ENCODE measurements at places on chromosomes 4 and X. TPM values are rescaled to one million over a fixed set of nuclear protein-coding genes. Genes with fewer than 3 reads are reported as not detected.

DNA sequence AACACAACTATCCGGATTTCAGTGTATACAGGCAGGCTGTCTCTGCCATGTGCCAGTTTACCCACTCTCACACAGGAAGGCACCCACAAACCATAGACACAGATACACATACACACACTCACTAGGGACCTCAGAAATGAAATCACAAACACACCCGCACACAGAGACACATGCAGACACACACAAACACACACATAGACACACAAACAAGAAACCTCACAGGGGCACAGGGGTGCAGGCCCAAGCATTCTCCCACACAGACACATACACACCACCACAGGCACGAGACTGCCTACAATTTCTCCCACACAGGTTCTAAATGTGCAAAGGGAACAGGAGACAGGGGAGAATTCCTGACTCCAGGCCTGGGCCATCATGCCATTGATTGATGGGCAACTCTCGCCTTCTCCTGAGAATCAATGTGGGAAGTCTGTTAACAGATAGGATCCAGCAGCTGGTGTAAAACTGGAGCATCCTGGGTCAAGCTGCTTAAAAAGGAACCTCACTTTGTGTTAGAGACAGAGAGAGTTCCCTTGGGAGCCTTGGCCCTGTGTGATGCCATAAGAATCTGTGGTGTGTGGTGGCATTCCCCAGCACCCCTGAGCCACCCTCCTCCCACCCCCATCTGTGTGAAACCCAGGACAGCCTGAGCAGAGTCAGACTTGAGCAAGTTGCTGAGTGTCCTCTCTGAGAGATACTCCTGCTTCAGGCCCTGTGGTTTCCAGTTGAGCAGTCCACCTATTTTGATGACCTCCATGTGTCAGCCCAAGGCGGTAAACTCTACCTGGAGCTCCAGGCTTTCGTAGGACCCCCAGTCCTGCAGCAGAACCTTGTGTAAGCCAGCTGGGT, 33.9 kb downstream of the NBDY start:
- H3K4me1 ChIP-seq: peaks cover 50% of the 10 kb centered on the region
- peak overlapping the region; percentile 99 for H3K27ac ChIP-seq
- H3K4me3 ChIP-seq: peak overlapping the region; percentile 83
- no peak for DNase-seq
- H3K27me3 ChIP-seq: no peaks in the 10 kb centered on the region

DNA sequence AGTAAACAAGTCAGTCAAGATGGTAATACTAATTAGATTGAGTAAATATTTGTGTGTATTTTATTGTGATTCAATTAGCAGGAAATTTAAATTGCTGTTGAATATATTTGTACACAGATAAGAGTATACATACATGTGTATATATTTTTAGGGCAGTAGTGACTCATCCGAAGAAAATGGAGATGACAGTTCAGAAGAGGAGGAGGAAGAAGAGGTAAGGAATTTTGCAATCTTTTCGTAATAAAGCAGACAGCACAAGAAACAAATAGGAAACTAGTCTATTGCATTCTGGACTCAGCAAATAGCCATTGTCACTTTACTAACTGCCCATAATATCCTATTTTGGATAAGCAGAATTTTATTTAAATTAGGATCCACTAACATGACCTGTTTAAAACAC, 6.6 kb downstream of the IBSP start:
- H3K4me1 ChIP-seq: no peaks in the 10 kb centered on the region
- H3K36me3 ChIP-seq: no peaks in the 10 kb centered on the region
- no peak overlapping the region for H3K4me3 ChIP-seq
- no peak overlapping the region for H3K27ac ChIP-seq
- no peak for DNase-seq

DNA sequence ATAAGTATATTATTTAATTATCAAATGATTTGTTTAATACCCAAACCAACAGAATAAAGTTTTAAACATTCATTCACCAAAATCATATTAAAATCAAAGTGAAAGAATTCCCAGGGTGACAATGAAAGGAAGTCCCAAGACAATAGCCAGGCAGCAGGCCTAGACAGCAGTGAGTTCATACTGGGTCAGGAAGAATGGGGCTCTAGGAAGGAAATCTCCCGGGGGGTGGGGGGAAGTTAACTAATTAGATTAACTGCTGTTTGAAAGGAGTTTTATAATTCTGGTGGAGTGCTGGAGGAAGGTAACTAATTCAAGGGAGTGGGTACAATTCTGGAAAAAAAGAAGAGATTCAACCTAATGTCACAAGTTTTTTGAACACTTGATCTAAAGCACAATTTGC, 104.1 kb downstream of the ZAR1 start:
- no peaks in the 10 kb centered on the region for H3K27me3 ChIP-seq
- no peak overlapping the region for H3K4me3 ChIP-seq
- H3K4me1 ChIP-seq: no peaks in the 10 kb centered on the region
- DNase-seq: no peak
- H3K36me3 ChIP-seq: peaks cover 25% of the 10 kb centered on the region

DNA sequence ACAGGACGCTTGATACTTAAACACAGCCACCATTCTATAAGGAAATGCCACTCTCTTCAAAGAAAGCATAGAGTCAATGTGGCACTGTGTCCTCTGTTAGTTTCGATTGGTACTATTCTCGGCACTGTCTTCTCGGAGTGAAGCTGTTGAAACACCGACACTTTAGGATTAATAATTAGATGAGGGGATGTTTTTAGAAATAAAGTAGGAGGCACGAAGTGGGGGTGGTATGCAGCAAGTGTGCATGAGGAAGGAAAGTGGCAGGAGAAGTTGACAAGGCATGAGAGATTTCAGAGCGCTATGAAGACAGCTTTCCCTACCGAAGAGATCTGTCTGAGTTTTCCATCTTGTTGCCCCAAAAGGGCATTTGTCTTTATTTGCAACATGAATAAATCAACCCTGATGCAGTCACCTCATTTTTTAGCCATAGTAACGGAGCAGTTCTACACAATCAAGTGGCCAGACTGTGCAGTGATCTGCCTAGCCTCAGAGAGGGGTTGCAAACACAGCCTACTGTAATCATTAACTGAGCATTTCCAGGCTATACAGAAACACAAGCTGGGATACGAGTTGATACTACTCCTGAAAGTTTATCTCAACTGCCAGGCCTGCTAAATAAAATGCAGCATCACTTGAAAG, 8.3 kb downstream of the GPRIN3 start:
- H3K27me3 ChIP-seq: peaks cover 2% of the 10 kb centered on the region
- H3K4me1 ChIP-seq: peaks cover 51% of the 10 kb centered on the region
- H3K4me3 ChIP-seq: peak overlapping the region; percentile 42

- H3K4me1 ChIP-seq: no peaks in the 10 kb centered on the region
- H3K27ac ChIP-seq: no peak overlapping the region
- H3K4me3 ChIP-seq: no peak overlapping the region
- no peaks in the 10 kb centered on the region for H3K27me3 ChIP-seq
Observed at GRCh38 chr4:87118826-87119225, 101.6 kb downstream of the KLHL8 start.

DNA sequence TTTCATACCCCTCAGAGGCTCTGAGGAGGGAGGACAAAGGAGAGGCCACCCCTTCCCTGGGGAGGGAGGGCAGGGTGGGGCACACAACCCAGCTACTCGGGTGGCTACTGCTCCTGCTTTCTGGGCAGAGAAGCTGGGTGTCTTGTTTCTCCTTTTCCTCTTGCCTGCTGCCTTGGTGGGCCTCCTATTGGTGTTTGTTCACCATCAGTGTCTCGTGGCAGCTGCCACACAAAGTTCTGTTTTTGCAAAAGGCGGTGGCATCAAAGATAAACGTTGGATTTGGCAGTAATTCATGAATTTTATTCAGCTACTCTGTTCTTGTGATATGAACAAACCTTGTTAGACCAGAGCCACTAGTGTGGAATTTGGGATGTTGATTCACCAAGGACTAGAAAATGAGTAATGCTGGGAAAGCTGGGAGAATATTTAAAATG, 153.0 kb upstream of the SCML1 start:
- no peak overlapping the region for H3K4me3 ChIP-seq
- H3K36me3 ChIP-seq: no peaks in the 10 kb centered on the region
- H3K27ac ChIP-seq: no peak overlapping the region
- no peak for DNase-seq
- no peaks in the 10 kb centered on the region for H3K4me1 ChIP-seq

- no peak overlapping the region for H3K4me3 ChIP-seq
- H3K4me1 ChIP-seq: no peaks in the 10 kb centered on the region
- no peaks in the 10 kb centered on the region for H3K36me3 ChIP-seq
- DNase-seq: no peak
- no peaks in the 10 kb centered on the region for H3K27me3 ChIP-seq
- H3K27ac ChIP-seq: no peak overlapping the region
Observed at GRCh38 chrX:133473451-133473850, 58.2 kb upstream of the GPC4 start.

DNA sequence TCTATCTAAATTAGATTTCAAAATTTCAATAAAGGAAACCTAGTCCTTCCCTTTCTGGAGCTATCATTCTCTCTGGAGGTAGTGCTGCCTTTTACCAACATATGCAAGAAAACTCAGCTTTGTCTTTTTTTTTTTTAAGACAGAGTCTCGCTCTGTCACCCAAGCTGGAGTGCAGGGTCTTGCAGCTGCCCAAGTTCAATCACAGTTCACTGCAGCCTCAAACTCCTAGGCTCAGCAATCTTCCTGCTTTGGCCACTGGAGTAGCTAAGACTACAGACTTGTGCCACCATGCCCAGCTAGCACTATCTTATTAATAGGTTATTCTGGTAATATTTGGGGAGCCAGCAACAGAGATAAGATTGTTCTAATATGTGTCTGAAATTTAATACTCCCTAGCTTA, 12.3 kb downstream of the AASDH start:
- H3K4me1 ChIP-seq: no peaks in the 10 kb centered on the region
- no peak for DNase-seq
- no peak overlapping the region for H3K27ac ChIP-seq
- H3K27me3 ChIP-seq: no peaks in the 10 kb centered on the region

GRCh38 chrX:24080704-24081103, 25.9 kb downstream of the EIF2S3 start:
- no peaks in the 10 kb centered on the region for H3K4me1 ChIP-seq
- H3K4me3 ChIP-seq: no peak overlapping the region
- H3K27me3 ChIP-seq: no peaks in the 10 kb centered on the region

- peak overlapping the region; percentile 55 for H3K27ac ChIP-seq
- H3K27me3 ChIP-seq: no peaks in the 10 kb centered on the region
- DNase-seq: no peak
- peak overlapping the region; percentile 50 for H3K4me3 ChIP-seq
- no peaks in the 10 kb centered on the region for H3K36me3 ChIP-seq
Observed at GRCh38 chr4:74919783-74920182, 13.1 kb upstream of the PARM1 start.

- H3K36me3 ChIP-seq: no peaks in the 10 kb centered on the region
- no peak for DNase-seq
Observed at GRCh38 chr4:180615746-180616145, 1627.5 kb upstream of the TENM3 start.

GRCh38 chr4:187606581-187606980, 389.0 kb upstream of the ZFP42 start:
- peak; percentile 6 for DNase-seq
- H3K36me3 ChIP-seq: no peaks in the 10 kb centered on the region
- no peaks in the 10 kb centered on the region for H3K4me1 ChIP-seq
- no peak overlapping the region for H3K4me3 ChIP-seq

DNA sequence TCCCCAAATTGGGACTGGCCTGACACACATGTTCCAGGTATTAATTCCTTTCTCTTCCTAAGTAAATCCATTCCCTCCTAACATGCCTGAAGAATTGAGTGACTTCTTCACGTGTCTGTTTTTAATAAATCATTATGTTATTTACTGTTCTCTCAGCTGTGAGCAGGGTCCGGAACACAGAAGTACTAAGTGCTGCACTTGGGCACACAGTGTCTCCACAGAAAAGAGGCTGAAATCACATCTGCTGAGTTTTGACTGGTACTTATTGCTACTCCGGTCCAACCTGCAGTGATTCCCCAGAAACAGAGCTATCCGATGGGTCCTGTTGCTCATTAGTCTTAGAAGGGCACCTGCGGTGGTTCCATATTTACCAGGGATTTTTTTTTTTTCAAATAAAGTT, 202.6 kb downstream of the RBM46 start:
- no peaks in the 10 kb centered on the region for H3K27me3 ChIP-seq
- no peaks in the 10 kb centered on the region for H3K4me1 ChIP-seq
- DNase-seq: no peak
- no peak overlapping the region for H3K27ac ChIP-seq
- no peak overlapping the region for H3K4me3 ChIP-seq

DNA sequence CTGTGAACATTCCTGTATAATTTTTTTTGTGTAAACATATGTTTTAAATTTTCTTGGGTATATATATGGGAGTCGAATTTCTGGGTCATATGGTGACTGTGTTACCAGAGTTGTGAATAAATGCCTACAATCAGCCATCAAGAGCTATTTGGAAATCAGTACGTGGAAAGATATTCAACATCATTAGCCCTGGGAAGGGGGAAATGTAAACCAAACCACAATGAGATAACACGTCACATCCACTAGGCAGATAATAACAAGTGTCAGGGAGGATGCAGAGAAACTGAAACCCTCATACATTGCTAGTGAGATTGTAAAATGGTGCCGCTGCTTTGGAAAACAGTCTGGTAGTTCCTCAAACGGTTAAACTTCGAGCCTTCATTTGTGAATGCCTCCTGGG, 43.9 kb downstream of the LUZP4 start:
- H3K27ac ChIP-seq: no peak overlapping the region
- H3K4me1 ChIP-seq: no peaks in the 10 kb centered on the region
- no peak for DNase-seq
- no peaks in the 10 kb centered on the region for H3K27me3 ChIP-seq

GRCh38 chr4:10619220-10619619, 65.3 kb downstream of the CLNK start:
- H3K27me3 ChIP-seq: no peaks in the 10 kb centered on the region
- no peaks in the 10 kb centered on the region for H3K36me3 ChIP-seq
- no peak overlapping the region for H3K27ac ChIP-seq

SPIN2A gene
- total RNA-seq: 3.3 TPM

FIP1L1 gene
- total RNA-seq: 84.8 TPM

IL15 gene
- total RNA-seq: 6.1 TPM

EIF1AX gene
- 42.7 TPM for total RNA-seq

RBBP7 gene
- 110 TPM for total RNA-seq

OTUD6A gene
- not detected for total RNA-seq

MAGEB3 gene
- total RNA-seq: not detected

TMSB15A gene
- total RNA-seq: not detected

DCUN1D4 gene
- total RNA-seq: 45.8 TPM

KLHL13 gene
- not detected for total RNA-seq

TLR1 gene
- 50.8 TPM for total RNA-seq
